ENCODE measurements at places on chromosomes 11 and 22.

DNA sequence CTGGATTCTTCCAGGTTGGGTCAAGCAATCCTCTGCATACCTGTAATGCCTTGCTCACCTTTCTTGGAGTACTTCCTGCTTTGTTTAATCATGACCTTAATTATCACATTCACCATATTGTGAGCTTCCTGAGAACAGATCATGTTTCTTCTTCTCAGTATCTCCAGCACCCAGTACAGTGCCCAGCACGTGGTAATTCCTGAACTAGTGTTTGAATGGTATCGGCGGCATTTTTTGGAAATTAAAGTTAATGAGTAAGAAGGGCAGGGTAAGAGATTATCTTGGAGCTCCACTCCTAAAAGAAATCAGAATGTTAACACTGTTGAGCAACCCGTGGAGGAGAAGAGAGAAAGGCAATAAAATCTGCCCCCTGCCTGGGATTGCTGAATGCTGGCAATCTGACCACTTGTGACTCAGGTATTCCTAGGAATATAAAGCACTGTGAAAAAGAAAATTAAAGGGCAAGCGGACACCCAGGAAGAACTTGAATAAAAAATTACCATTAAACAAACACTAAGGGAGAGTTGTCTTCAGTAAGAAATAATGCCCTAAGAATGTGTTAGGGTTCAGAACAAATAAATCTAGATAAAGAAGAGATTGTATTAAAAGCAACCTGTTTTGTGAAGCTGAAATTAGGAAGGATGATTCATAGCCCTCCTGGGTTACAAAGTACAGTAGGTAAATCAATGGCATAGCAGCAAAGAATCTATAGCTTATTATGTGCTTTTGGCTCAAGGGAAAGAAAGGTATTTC is 92.9 kb downstream of the PDHX start:
- DNase-seq = no peak

DNA sequence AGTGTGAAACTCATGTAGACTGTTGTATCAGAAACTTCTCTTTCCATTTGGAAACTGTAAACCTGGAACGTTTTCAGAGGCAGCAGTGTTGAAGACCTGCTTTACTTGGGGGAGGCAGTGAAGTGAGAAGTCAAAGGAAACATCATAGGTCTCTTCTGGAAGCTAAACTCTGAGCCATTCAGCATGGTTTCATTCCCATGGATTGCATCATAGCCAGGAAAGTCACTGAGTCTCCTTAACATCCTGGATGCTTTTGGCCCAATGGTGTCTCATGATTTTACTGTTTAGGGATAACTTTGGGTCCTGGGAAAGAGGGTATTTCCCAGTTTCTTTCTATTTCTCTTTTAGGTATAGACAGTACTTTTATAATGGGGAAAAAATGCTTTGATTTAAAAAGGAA is 153.2 kb upstream of the E2F8 start:
- no peak for DNase-seq

DNA sequence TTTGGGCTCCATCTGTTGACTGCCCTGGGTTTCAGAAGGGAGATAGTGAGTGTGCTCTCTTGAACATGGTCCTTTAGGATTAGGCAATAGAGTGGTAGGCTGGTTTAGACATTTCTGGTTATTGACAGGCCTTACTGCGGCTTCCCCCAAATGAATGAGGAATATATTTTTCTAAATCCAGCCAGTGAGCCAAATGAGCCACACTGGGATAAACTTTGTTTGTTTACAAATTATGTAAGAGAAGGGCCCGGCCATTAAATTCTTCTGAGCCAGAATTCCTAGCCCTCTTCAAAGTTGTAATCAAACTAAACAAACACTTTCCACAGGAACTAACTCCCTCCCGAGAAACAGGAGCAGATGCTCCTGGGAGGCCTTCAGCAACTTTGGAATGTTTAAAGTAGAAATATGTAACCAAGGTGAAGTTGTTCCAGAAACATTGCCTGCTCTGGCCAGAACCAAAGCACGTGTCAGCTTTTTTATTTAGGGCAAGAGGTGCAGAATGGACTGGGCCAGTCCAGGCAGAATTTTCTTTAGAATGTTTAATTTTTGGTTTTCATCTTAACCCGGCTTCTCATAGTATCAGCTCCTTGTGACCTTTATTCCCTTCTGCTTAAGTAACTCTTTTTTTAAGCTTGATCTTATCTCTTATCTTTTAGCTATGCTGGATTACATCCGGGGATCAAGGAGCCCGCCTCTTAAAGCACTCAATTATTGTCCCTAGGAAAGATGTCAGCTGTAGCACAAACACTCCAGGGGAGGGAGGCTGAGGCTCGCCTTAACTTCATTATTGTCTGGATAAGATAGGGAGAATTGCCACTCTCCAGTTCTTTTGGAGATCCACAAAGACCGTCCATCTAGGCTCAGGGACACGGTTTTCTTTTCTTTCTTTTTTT is 28.7 kb downstream of the ZNRF3 start:
- no peak for DNase-seq

GRCh38 chr11:67999704-68000103 is 4.2 kb downstream of the UNC93B1 start:
- no peak for DNase-seq

- DNase-seq = no peak
Observed at GRCh38 chr11:86746514-86746913, 53.8 kb upstream of the PRSS23 start.

GRCh38 chr11:111819829-111820237 is 51.5 kb downstream of the ALG9 start:
- DNase-seq = peak; percentile 43

GRCh38 chr22:28917747-28918549 is 34.6 kb downstream of the ZNRF3 start:
- DNase-seq = no peak

DNA sequence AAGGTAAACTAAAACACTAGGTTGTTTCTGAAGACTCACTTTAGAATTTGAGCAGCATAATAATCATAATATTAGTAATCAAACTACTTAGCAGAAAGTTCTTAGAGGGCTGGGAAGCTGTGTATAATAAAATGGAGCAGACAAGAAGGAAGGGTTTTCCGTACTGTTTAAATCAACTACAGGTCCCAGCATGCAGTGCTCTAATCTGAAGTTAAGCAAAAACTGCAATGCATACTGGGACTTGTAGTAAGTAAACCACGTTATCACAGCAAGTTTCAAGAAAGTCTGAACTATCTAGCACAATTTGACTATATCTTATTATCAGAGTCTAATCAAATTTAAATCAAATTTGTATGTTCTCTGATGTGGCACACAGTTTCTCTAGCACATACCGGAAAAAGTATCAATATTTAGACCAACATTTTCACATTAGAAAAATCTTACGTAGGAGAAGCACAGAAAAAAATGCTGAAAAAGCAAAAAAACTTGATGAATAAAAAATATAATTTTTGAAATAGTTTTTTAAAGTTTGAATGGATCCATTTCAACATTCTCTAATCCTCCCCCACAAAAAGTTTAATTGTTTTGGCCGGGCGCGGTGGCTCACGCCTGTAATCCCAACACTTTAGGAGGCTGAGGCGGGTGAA is 8.2 kb downstream of the PHF21A start:
- DNase-seq = peak; percentile 57

GRCh38 chr22:48227341-48228018 is 1465.0 kb downstream of the TBC1D22A start:
- no peak for DNase-seq

DNA sequence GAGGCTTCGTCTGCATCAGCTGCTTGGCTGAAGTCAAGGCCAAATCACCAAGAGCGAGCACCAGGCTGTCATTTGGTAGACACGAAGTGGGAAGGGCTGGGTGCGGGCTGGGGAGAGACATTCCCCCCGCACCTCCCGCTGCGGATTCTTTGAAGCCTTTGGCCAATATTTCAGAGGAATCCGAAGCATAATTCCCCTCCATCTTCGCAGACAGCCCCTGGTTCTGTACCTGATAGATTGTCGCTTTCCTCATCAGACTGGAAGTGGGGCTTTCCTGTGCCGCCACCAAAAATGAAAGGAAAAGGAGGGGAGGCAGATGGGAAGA is 15.3 kb downstream of the BLID start:
- no peak for DNase-seq

DNA sequence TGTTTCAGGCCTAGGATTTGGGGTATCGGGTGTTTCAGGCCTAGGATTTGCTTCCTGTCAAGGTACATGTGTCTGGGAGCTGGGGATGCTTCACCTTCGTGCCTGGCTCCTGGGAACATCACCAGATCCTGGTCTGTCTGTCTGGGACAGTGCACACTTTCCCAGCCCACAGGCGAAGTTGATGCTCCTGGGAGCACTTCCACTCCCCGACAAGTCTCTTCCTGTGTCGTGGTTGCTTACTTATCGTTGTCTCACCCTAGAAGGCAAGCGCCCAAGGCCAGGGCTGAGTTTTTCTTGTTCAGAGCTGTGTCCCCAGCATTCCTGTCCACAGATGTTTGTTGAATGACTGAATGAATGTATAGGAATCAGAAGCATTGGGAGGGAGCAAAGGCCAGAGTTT is 71.5 kb downstream of the LINC01488 start:
- no peak for DNase-seq

DNA sequence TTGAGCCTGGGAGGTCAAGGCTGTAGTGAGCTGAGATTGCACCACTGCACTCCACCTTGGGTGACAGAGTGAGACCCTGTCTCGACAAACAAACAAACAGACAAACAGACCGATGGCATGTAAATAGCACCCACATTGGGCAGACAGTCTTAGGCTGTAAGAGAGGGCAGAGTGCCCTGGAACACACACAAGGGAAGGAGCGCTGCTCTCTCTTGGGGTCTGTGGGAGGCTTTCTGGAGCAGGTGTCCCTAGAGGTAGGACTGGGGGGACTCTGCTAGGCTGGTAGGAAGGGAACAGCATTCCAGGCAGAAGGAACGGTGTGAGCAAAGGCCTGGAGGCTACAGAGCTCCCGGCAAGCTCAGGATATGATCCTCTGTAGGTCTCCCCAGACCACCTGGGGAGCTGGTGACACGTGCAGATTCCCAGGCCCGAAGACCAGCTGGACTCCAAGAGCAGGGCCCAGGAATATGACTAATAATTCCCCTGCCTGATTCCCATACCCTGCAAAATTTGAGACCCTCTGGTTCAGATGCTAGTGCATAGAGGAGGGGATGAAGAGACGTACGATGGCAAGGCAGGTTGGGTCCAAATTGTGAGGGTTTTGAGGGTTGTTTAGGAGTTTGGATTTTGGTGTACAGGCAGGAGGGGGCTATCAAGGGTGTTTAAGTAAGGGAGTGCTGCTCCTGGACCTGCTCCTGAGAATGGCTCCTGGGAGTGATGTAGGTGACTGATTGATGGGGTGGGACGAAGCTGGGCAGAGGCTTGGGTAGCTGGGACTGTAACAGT is 11.6 kb downstream of the SMIM38 start:
- DNase-seq = no peak

- DNase-seq = no peak
Observed at GRCh38 chr11:58641803-58642581, 19.5 kb downstream of the CNTF start.

DNA sequence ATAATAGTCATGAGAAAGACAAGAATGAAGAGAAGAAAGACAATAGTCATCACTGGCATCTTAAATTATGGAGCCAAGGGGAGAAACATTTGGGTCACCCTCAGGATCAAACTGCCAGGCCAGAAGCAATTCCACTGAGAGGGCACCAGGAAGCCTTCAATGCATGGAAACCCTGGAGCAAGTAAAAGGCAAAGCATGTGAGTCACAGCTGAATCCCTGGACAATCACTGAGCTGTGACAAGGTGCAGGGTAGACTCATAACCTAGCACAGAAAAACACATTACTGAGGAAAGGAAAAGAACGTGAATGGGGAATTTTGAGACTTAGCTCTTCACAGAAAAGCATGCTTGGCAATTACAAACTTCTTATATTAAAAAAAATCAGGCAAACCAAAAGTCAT is 1.6 kb downstream of the KCNJ1 start:
- DNase-seq = peak; percentile 59

DNA sequence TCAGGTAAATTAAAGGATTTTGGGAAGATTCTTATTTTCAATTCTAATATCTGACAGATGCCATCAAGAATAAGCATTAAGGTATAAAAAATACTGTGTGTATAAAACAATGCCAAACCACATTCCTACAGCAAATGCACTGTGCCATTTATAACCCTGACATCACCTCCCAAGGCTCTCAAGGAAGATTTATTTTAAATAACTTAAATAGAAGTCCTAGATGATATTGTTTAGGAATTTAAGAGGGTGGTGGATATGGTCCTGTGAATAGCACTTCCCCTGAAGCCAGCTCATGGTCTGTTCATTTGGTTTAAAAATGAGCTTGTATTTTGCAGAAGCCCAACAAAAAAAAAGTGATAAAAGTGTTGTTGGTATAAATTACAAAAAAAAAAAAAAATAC is 32.1 kb downstream of the PPIL2 start:
- DNase-seq = peak; percentile 70

DNA sequence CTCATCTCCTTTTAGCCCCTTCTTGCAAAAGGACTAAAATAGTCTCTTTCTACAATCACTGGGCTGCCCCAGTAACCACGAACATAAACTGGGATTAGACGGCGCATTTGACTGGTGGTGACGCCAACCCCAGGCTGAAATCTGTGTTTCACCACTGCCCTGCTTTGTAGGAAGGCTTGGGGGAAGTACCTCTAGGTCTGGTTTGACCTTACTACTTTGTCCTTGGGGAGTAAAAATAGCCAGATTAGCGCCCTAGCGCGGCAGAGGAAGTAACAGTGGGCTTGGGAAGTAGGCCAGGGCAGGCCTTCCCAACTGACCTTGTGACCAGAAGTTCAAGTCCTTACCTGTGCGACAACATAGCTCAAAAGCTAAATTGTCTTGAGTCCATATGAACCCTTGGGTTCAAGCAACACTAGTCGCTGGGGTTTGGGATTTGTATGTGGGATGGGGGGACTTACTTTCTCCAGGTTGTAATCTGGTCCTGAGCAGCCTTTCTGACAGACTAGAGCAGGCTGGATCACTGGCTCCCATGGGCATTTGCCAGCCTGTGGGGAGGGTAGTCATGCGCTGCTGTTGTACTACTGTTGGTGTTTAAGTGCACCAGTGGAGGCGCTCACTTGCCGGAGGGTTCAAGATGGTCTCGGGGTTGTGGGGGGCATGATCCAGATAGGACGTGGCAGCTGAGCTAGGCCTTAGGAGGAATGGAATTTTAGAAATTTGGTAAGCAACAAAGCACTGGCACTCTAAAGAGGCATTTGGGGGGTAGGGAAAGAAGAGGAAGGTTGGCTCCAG is 953 bp upstream of the PACS1 start:
- no peak for DNase-seq

DNA sequence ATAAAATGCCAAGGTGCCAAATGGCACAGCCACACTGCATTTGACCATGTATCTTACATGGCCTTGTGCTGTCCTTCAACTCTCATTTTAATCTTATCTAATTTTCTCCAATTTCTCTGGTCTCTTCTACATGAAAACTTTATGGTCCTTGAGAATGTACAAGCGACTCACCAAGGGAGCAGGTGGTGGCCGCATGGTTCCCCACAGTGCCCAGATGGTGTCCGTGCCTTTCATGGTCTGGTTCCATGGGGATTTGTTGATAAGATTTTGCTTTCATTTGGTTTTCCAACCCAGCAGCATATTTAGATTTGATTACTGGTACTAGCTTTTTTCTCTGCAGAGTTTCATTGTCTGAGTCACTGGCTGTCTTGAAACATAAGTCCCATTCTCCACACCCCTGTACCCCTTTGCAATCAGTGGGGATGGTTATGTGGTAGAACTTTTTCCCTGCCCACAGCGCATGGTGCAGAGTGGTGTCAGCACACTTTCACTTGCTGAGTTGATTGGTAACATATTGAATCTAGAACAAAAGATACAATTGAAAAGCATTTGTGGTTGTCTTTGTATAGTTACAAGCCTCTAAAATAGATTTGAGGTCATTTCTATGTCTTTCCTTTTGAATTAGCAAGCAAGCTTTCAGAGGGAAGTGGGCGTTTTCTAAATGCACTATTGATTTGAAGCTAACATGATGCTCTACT is 24.1 kb downstream of the ZNRF3 start:
- DNase-seq = no peak

Measured in kidney capillary endothelial cell (primary cell).